Naive thymus-derived CD4-positive, alpha-beta T cell (primary cell): ENCODE measurements at places on chromosomes 5 and 9.

DNA sequence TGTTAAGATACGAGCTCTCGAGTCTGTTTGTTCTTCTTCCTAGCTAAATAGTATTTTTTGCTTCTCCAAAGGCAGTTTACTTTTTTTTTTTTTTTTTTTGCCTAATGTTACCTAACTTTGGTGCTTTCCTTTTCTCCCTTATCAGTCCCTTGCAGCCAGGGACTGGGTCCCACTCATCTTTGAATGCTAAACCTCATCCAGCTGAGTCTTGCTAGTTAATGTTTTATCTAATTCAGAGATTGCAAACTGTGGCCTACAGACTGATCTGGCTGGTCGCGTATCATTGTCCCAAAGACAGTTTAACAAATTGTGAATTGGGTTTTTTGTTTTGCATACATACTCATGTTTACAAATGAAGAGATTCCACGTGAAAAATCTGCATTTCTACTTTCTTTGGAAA is 95.7 kb upstream of the EFNA5 start:
- no peak overlapping the region for H3K4me3 ChIP-seq
- no peaks in the 10 kb centered on the region for H3K36me3 ChIP-seq
- no peaks in the 10 kb centered on the region for H3K4me1 ChIP-seq
- no peak overlapping the region for H3K27ac ChIP-seq
- DNase-seq: no peak

GRCh38 chr5:16570121-16570815 is 46.5 kb downstream of the RETREG1 start:
- H3K36me3 ChIP-seq: no peaks in the 10 kb centered on the region
- no peaks in the 10 kb centered on the region for H3K27me3 ChIP-seq

DNA sequence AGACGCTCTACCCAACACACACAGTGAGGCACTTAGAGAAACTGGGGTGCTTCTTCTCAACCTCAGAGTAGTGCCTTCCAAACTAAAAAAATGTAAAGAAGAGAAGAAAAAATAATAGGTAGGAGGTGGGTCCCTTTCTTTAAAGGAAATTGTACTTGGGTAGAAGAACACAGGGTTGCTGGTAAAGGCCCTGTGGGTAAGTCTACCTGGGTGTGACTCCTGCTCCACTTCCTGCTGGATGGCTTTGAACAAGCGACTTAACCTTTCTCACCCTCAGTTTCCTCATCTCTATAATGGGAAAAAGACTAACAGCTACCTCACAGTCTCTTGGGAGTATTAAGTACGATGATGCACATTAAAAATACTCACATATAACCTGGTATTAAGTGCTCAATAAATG is 32.1 kb upstream of the GLRA1 start:
- no peaks in the 10 kb centered on the region for H3K27me3 ChIP-seq
- no peak for DNase-seq
- H3K27ac ChIP-seq: no peak overlapping the region
- H3K36me3 ChIP-seq: no peaks in the 10 kb centered on the region
- no peak overlapping the region for H3K4me3 ChIP-seq

GRCh38 chr5:81046041-81046440 is 85.9 kb downstream of the RASGRF2 start:
- H3K36me3 ChIP-seq: peaks cover 9% of the 10 kb centered on the region
- no peak for DNase-seq
- H3K27ac ChIP-seq: no peak overlapping the region

- H3K36me3 ChIP-seq: peaks cover 23% of the 10 kb centered on the region
- peak overlapping the region; percentile 43 for H3K4me3 ChIP-seq
- no peaks in the 10 kb centered on the region for H3K27me3 ChIP-seq
- DNase-seq: no peak
- peaks cover 69% of the 10 kb centered on the region for H3K4me1 ChIP-seq
- H3K27ac ChIP-seq: peak overlapping the region; percentile 76
Observed at GRCh38 chr5:177371120-177372033, 12.9 kb upstream of the SLC34A1 start.

DNA sequence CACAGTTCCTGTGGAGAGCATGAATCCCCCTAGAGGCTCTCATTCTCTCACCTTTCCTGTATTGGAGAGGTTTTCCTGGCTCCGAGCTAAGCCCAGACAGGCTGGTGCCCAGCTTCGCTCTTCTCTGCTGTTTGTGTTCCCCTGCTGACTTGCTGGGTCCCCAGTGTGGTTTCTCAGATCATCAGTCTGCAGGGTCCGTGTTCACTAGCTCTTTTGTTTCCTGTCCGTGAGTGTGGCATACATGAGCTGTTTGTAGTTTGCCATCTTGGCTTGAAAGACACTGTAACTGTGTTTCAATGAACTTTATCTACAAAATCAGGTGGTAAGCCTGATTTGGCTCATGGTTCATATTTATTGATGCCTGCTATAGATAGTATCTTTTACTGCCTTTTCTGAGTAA is 23.8 kb downstream of the LOX start:
- no peak overlapping the region for H3K4me3 ChIP-seq
- no peaks in the 10 kb centered on the region for H3K36me3 ChIP-seq
- H3K27ac ChIP-seq: no peak overlapping the region
- H3K4me1 ChIP-seq: no peaks in the 10 kb centered on the region
- H3K27me3 ChIP-seq: no peaks in the 10 kb centered on the region

GRCh38 chr9:1929722-1930244 is 85.4 kb upstream of the SMARCA2 start:
- H3K27ac ChIP-seq: no peak overlapping the region
- no peaks in the 10 kb centered on the region for H3K4me1 ChIP-seq
- no peak for DNase-seq
- no peak overlapping the region for H3K4me3 ChIP-seq
- H3K27me3 ChIP-seq: no peaks in the 10 kb centered on the region

GRCh38 chr9:5186416-5187169 is 1.2 kb upstream of the INSL6 start:
- H3K36me3 ChIP-seq: no peaks in the 10 kb centered on the region
- H3K4me1 ChIP-seq: no peaks in the 10 kb centered on the region
- no peak overlapping the region for H3K27ac ChIP-seq
- H3K4me3 ChIP-seq: no peak overlapping the region
- no peaks in the 10 kb centered on the region for H3K27me3 ChIP-seq
- DNase-seq: peak; percentile 52

- H3K36me3 ChIP-seq: no peaks in the 10 kb centered on the region
- H3K27me3 ChIP-seq: no peaks in the 10 kb centered on the region
- no peaks in the 10 kb centered on the region for H3K4me1 ChIP-seq
- H3K27ac ChIP-seq: no peak overlapping the region
Observed at GRCh38 chr5:174147551-174147950, 102.0 kb downstream of the NSG2 start.

DNA sequence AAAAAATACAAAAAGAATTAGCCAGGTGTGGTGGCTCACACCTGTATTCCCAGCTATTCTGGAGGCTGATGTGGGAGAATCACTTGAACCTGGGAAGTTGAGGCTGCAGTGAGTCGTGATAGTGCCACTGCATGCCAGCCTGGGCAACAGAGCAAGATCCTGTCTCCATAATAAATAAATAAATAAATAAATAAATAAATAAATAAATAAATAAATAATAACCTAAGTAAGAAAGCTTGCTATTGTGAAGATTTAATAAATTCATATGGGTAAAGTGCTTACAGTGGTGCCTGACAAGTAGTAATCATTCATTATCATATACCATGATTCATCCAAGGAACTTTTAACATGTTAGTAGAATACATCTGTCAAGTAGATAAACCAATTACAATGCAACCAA is 13.4 kb downstream of the SVEP1 start:
- no peak overlapping the region for H3K4me3 ChIP-seq
- H3K36me3 ChIP-seq: no peaks in the 10 kb centered on the region
- no peaks in the 10 kb centered on the region for H3K4me1 ChIP-seq
- DNase-seq: no peak
- H3K27me3 ChIP-seq: no peaks in the 10 kb centered on the region
- H3K27ac ChIP-seq: no peak overlapping the region

DNA sequence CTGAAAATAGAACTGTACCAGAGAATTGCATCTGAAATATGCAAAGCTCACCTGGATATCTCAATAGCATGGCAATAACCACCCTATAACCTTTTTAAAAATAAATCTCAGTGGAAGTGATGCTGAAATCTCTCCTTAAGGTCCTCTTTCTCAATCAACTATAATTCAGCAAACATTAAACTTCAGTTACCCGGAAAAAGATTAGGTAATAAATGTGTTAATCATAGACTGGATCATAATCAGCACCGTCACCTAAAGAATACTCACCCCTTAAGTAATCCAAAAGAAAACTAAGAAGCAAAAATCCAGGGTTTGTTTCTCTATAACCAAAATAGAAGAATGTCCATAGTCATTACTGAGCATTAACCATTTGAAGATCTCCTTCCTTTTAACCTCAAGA is 44.3 kb upstream of the DENND4C start:
- H3K27ac ChIP-seq: no peak overlapping the region
- no peaks in the 10 kb centered on the region for H3K27me3 ChIP-seq
- DNase-seq: no peak
- H3K4me3 ChIP-seq: no peak overlapping the region
- H3K36me3 ChIP-seq: no peaks in the 10 kb centered on the region

- H3K4me3 ChIP-seq: no peak overlapping the region
- DNase-seq: no peak
- no peaks in the 10 kb centered on the region for H3K4me1 ChIP-seq
- no peaks in the 10 kb centered on the region for H3K27me3 ChIP-seq
- no peak overlapping the region for H3K27ac ChIP-seq
- no peaks in the 10 kb centered on the region for H3K36me3 ChIP-seq
Observed at GRCh38 chr5:6542421-6543345, 90.2 kb downstream of the NSUN2 start.

- H3K4me3 ChIP-seq: no peak overlapping the region
- no peak overlapping the region for H3K27ac ChIP-seq
- H3K36me3 ChIP-seq: no peaks in the 10 kb centered on the region
- no peaks in the 10 kb centered on the region for H3K4me1 ChIP-seq
- DNase-seq: no peak
Observed at GRCh38 chr9:88749420-88749819, 214.4 kb downstream of the NXNL2 start.

- H3K36me3 ChIP-seq: peaks cover 5% of the 10 kb centered on the region
- H3K4me1 ChIP-seq: no peaks in the 10 kb centered on the region
- no peak for DNase-seq
- no peaks in the 10 kb centered on the region for H3K27me3 ChIP-seq
- H3K4me3 ChIP-seq: no peak overlapping the region
- H3K27ac ChIP-seq: no peak overlapping the region
Observed at GRCh38 chr9:136921718-136922117, 22.8 kb downstream of the FBXW5 start.

DNA sequence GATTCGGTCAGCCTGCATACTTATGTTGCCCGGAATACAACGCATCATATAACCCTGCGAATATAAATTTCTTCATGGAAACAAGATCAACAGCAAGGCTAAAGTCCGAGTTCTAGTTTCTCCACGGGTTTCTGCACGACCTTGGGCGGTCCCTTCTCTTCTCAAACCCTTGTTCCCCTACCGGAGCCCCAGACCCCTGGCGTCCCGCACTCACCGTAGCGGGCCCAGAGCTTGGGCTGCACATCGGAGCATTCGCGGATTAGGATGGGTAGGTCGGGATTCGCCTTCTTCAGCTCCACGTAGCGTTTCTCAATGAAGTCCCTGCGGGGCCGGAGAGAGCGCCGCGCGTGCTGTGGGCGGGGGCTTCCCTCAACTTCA is 399 bp downstream of the NDUFA2 start:
- H3K27me3 ChIP-seq: no peaks in the 10 kb centered on the region
- H3K36me3 ChIP-seq: peaks cover 16% of the 10 kb centered on the region
- peak overlapping the region; percentile 95 for H3K27ac ChIP-seq
- H3K4me1 ChIP-seq: peaks cover 18% of the 10 kb centered on the region

DNA sequence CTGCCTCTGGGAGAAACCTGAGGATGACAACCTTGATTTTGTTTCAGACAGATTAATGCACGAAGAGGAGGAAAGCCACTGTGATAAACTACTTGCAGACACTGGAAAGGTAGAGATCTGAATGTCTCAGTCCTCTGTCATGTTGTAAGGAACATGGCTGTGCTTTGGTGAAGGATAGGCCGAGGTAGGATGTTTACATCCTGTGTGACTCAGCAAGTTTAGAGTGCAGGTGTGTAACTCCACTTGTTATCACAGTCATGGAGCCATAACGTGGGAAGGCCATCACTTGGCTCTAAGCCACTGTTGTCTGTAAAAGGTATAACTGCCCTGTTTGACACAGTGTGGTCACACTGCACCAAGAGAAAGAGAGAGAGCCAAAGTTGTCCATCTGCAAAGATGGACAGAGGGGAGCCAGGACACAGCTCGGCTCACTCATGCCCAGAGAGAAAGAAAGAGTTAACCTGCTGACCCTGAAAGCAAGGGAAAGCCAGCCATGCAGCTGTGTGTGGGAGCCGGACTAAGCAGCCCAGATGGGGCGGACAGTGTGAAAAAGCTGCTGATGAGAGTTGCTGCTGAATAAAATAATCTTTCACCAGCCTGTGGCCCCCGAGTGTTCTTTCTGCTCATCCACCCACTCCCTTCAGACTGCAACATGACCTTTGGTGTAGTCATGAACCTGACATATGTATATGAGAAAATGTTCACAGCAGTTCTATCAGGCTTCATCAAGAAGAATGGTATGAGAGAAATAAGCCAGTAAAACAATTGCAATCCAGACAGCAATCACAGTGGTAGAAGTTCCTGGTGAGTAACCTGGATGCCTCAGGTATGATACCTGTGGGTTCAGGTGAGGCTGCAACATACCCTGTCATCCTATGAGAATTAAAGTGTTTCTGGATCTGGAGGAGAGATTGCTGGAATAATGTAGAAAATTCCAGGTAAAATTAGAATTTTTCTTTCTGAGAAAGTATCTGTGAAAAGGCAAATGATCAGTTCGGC is 115.9 kb downstream of the TARS1 start:
- H3K4me3 ChIP-seq: no peak overlapping the region
- no peaks in the 10 kb centered on the region for H3K36me3 ChIP-seq
- H3K4me1 ChIP-seq: no peaks in the 10 kb centered on the region
- DNase-seq: no peak
- no peaks in the 10 kb centered on the region for H3K27me3 ChIP-seq

DNA sequence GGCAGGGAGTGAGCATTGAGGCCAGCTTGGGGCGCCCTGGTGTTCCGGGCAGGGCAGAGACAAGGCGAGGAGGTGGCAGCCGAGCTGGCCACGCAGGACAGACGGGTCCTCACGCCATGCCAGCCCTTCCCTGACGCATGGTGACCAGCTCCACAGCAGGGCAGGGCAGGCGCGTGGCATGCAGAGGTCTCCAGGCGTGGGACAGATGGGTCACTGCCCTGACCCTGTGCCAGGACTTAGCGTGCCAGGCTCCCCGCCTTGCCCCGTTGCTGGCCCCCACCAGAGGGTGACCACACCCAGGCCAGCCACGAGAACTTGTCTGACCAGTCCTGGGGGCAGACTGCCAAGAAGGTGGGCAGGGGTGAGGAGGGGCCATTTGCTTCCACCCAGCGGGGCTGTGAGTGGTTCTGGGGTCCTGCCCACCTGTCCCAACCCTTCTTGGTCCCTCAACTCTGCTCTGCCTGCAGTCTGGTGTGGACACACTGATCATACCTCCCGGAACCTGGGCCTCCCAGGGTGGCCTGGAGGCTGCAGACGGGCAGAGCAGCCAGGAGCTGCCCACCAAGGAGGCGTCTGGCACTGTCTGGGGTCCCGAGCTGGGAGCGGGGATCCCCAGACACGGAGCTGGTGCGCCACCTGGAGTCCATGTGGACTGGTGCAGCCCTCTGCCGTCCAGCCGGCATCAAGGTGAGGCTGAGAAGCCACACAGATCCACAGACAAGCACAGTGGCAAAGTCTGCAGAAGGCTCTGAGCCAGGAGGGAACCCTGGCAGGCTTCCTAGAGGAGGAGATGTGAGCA is at the start of gene RNF224:
TSS of gene RNF224 (plus strand) at position 449 of the 799 bp plus-strand sequence. CDS start 834 bp downstream, outside the sequence.
- peak; percentile 67 for DNase-seq
- H3K36me3 ChIP-seq: no peaks in the 10 kb centered on the region
- no peak within 1 kb of the TSS for H3K4me3 ChIP-seq
